ENCODE measurements at places on chromosomes 11 and 22.

GRCh38 chr11:86784241-86784681 lies 16.1 kb upstream of the PRSS23 start:
- no peak for DNase-seq

GRCh38 chr11:133011604-133012003 lies 520.7 kb downstream of the OPCML start:
- DNase-seq = no peak

- no peak for DNase-seq
Observed at GRCh38 chr22:48179571-48180546, 1417.4 kb downstream of the TBC1D22A start.

DNA sequence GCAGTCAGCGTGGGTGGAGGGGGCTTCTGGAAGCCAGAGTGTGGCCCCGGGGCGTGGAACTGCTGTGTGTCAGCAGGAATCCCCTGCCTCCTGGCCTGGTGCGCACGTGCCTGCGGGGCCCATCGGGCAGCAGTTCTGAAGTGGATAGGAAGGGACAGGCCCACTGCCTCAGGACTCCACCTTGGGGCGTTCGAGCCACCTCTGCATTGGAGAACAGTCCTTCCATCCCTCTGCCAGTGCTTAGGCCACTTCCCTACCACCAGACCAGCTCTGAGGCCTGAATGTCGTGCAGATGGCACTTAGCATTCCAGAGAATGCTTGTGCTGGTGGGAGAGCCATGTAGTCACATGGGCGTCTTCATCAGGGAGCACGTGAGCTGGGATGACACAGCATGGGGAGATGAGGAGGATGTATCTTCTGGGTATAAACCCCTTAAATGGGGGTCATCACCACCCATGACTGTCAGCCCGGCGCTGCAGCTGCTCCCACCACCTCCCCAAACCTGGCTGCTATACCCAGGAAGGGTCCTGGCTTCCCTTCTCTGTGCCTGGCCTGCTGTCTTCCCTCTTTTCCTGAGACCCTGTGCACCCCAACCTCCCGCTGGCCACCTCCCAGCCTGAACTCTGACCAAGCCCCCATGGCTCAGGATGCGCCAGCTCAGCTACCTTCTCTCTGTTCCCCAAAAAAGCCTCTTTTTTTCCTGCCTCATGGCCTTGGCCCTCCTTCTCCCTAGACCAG lies 9.7 kb downstream of the INCENP start:
- no peak for DNase-seq

DNA sequence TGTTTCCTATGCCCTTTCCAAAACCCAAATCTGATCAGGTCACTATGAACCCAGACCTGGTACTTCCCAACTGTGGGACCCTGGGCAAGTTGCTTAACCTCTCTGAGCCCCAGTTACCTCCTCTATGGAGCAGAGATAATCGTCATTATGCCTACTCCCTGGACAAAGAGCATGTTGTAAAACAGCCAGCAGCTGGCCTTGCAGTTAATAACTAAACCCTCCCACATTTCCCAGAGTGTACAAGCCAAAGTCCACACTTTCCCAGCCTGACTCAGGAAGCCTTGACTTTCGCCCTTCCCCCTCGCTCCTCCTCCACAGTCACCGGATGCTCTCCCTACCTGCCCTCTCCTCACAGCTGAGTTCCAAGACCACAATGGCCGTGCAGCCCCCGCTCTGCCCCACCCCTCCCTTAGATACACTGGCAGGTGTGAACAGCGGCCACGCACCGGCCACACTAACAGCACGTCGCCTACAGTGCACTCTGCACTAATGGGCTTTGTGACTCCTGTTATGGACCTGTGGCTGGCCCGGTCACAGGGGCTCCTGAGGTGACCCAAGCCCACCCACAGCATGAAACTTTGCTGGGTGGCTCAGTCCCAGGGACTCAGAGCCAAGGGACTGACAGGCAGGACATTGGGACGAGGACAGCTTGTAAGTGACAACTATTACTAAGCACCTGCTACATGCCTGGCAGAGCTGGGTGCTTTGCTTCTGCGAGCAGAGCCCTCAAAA lies 15.6 kb upstream of the MFNG start:
- DNase-seq = peak; percentile 86

- DNase-seq = no peak
Observed at GRCh38 chr11:96191752-96192151, 151.2 kb downstream of the MAML2 start.

- DNase-seq = peak; percentile 28
Observed at GRCh38 chr11:17734418-17734911, at the start of gene KCNC1. Gene KCNC1, plus strand, starts transcription at chr11:17734781. Its CDS starts 1,222 bp downstream, at chr11:17736003.

DNA sequence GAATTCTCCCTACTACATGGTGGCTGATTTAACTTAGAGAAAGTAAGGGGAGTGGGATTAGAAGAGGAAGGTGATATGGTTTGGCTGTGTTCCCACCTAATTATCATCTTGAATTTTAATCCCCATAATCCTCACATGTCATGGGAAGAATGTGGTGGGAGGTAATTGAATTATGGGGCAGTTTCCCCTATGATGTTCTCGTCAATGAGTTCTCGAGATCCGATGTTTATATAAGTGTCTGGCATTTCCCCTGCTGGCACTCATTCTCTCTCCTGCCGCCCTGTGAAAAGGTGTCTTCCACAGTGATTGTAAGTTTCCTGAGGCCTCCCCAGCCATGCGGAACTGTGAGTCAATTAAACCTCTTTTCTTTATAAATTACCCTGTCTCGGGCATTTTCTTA lies 169.3 kb downstream of the CASP12 start:
- DNase-seq = no peak

DNA sequence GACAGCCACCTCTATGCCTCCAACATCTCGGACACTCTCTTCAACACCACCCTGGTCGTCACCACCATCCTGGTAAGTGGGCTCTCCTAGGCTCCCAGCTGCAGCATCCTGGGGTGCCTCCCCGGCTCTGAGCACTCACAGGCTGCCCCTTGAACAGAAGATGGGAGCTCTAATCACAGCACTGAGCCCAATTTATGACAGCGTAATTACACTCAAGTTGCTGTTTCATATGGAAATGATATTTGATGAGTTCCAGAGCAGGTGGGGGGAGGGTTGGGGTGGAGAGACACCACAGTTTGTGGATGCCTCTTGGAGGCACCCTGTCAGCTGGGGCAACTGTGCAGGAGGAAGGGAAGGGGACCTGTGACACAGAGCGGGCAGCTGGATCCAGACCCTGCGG lies 125.3 kb upstream of the TBCEL start:
- no peak for DNase-seq

DNA sequence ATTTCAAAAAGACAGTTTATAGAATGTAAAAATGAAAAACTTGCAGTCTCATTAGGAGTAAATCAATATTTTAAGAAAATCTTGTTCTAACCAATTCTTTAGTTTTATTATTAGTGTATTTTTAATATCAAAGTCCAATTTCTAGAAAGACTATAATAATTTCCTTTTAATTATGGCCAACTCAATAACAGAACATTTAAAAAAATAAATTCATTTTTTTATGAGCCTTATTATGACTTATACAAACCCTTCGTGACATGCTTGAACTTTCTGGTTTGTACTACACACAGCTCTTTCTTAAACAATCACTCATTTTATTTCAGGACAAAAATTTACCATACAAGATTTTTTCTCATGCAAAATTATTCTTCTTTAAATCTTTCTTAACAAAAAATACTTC lies 11.7 kb upstream of the MRGPRE start:
- no peak for DNase-seq

- DNase-seq = no peak
Observed at GRCh38 chr11:9849389-9849788, 185.5 kb downstream of the SWAP70 start.

- no peak for DNase-seq
Observed at GRCh38 chr11:1202776-1203504, 19.9 kb upstream of the MUC5B start.

GRCh38 chr22:48782811-48783511 lies 1044.7 kb downstream of the BRD1 start:
- no peak for DNase-seq

GRCh38 chr11:10303558-10304363 lies 1.1 kb upstream of the ADM start:
- no peak for DNase-seq

- DNase-seq = no peak
Observed at GRCh38 chr11:62958547-62959421, 26.0 kb downstream of the SLC22A6 start.

DNA sequence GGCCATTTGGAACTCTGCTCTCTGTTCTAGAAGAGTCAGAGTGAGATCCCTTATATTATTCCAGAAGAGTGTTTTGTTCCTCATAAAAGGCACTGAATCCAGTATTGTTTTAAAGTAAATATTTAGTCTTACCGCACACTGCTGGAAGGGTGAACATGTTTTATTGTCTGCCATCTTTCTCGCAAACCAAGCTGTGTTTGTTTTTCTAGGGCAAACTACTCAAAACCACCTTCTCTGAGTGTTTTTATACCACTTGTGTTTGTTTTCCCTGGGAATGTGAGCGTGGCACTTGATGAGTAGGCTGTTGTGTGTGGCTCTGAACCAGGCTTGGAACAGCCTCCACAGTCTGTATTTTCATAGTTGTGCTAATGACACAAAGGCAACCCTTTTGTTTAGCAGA lies 89.8 kb downstream of the DBX1 start:
- DNase-seq = peak; percentile 52

GRCh38 chr22:20131597-20131858 lies at the start of gene ZDHHC8:
Gene ZDHHC8, plus strand, starts transcription at chr22:20131804. Its CDS starts 144 bp downstream, at chr22:20131948.
- DNase-seq = no peak

GRCh38 chr11:47175746-47176327 lies 842 bp downstream of the ARFGAP2 start:
- DNase-seq = no peak

- no peak for DNase-seq
Observed at GRCh38 chr11:67316882-67317204, 13.5 kb downstream of the SSH3 start.

- no peak for DNase-seq
Observed at GRCh38 chr22:26785932-26786331, 128.5 kb downstream of the MIAT start.

DNA sequence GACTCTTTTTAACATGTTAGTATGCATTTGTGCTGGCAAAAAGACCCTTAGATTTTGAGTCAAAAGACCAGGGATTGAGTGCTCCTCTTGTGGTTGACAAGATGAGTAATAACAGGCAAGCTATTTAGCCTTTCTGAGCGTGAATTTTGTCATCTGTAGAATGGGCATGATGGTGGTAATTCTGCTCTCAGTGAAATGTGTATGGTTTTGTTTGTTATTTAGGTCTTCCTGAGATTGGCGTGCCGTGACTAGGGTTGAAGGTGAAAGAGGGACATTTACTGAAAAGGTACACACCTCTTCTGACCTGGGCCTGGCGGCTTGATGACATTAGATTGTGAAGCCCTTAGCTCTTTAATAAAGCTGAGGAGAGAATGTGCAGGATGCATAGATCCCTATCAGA lies 8.4 kb upstream of the CEP295 start:
- DNase-seq = no peak

DNA sequence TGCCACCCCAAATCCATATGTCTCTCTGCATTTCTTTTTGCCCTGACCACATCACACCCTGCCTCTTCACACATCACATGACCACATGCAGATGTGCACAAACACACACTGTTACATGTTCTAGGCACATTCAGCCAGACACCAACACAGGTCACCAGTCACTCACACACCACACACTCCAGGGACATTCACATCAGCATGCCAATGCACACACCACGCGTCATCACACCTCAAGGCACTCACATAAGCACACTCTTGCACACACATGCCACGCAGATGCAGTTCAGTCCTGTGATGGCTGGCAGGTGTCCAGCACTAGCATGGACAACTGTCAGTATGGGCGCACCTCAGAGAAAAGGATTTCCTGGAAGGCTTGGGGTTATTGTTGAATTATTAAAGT lies 77.0 kb upstream of the MYOD1 start:
- DNase-seq = no peak

DNA sequence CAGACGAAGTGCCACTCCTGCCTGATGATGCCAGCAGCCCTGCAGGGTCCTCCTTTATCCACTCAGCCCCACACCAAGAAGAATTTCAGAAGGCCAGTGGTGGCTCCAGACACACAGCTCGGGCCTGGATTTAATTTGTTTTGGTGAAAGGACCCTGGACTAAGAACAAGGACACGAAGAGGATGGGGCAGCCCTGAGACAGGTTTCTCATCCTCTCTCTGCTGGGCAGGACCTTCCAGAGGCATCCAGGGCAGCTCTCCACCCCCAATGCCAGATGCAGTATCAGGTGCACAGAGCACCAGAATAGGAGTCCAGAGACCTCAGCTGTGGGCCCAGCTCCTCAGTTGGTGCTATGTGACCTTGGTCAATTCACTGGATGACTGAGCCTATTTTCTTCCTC lies 72.0 kb downstream of the TRIM29 start:
- no peak for DNase-seq

- DNase-seq = no peak
Observed at GRCh38 chr11:61996933-61997332, 29.5 kb upstream of the FTH1 start.

- DNase-seq = no peak
Observed at GRCh38 chr11:57299150-57299737, 25.5 kb downstream of the TNKS1BP1 start.

DNA sequence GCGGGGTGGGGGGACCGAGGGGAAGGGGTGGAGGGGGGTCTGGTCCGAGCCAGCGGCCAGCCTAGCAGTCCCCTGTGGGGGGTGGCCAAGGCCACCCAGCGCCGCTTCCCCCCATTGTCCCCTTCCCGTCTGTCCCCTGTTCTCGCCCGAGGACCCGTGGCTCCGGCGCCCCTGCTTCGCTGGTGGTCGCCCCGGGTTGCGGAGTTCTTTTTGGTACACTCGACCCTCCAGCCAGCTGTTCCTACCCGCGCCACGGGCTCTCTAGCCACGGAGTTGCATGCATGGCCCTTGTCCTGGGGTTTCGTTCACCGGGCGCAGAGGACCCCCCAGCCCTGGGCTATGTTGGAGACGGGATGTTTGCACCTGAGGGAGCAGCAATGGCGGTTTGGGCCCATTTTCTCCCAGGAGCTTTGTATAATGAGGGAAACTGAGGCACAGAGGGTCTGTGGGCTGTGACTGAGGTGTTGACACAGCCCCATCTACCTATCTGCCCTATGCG lies 489 bp downstream of the RNF214 start:
- DNase-seq = no peak

DNA sequence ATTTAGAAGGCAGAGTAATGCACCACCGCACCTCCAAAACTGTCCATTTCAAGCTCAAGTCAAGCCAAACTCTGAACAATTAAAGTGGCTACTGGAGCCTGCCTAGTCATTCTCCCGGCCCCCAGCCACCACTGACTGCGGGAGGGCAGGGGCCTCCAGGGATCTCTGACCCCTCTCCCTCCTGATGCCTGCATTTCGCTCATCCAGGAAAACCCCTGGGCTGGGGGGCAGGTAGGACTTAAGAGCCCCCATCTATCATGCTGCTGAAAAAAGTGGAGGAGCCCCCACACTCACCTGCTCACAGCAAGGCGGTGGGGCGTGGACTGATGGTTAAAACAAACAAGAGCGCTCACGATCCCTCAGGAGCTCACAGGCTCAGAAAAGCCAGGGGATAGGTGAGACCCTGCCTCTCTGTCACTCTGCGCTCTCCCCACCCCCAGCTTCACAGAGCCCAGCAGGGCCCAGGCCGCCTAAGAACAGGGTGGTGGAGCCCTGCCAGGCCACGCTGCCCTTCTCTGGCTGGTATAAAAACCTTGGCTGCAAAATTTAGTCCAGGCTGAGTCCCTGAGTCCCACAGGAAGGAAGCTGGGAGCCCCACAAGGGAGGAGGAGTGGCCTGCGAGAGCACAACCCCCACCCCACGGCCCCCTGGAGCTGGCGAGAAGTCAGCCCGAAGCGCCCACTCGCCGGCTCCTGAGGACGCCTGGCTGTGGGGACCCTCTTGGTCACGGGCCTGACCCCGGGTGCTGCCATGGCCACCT lies 21.0 kb upstream of the MOB2 start:
- DNase-seq = no peak

- DNase-seq = no peak
Observed at GRCh38 chr11:126350836-126351235, 4.7 kb upstream of the ST3GAL4 start.

- no peak for DNase-seq
Observed at GRCh38 chr11:15988016-15988550, 368.3 kb downstream of the SOX6 start.
